ENCODE measurements at places on chromosomes 6 and 20. TPM values are rescaled to one million over a fixed set of nuclear protein-coding genes. Genes with fewer than 3 reads are reported as not detected.

DNA sequence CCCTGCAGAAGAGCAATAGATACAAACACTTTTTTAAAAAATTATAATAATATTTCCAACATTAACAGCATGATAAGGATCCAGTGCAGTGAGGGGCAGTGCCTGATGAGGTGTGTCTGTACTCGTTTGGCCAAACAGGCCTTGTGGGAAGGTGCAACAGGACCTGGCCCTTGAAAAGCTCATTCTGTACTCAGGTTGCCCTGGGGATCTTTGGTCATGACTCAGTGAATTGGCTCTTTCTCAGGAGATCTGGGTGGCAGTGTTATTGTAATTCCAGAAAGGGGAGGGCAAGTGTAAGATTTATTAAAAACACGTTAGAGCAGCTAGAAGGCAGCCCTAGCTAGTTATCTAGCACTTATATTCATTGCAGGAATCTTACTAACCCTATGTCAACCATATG is 2.9 kb upstream of the SPINT3 start:
- peak; percentile 91 for DNase-seq

DNA sequence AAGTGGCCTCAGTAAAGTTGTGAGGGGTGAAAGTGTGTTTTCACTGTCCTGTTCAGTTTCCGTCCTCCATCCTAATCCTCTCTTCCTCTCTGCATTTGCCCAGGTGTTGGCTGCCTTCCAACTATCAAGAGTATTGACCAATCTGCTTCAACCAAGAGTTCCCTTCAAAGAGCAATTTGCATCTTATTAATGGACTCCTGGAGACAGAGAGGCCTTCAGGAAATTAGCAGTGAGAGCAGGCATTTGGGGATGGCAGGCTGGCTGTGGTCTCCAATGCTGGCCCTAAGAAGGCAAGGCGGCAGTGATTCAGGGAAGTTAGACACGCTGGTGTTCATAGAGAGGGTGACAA is 77.2 kb downstream of the GPR6 start:
- peak; percentile 13 for DNase-seq

DNA sequence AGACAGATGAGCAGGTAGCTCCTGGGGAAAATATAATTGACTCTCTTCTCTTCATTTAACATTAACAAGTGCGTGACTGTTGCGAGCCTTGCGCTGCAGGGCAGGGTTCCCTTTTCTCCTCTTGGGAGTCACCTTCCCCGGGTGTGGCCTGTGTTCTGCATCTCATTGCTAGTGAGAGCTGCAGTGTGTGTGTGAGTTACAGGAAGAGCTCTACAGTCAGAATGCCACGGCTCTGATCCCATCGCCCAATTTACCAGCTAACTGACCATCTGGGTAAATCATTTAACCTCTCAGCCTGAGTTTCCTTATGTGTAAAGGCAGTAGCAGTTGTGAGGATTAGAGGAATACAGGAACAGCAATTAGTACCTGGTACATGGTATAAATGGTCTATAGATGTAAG is 106.8 kb upstream of the NUP153 start:
- DNase-seq, result no peak

GRCh38 chr6:168209420-168209819 is 110.2 kb downstream of the DACT2 start:
- no peak for DNase-seq

- DNase-seq, result no peak
These were observed 199.8 kb downstream of the TENT5A start for GRCh38 chr6:81552644-81553043.

DNA sequence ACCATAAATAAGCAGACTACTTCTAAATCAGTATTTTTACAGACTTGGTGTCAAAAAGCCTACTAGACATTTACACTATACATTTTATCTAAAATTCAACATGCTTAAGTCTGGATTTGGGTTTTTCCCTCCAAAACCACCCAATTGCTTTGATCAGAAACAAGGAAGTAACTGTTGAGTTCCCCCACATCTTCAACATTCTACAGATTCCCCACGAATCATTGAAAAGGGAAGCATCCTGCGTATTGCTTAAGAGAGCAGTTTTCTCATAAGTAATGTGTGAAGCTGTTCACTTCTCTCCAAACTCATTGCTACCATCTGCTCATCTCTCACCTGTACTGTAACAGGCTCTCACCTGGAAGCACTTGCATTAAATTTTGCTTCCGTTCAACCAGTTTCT is 36.4 kb upstream of the RNF144B start:
- no peak for DNase-seq

OGFR gene
- 28.8 TPM for total RNA-seq

FOXF2 gene
- total RNA-seq, result 8.0 TPM

BPIFB4 gene
- total RNA-seq, result not detected

NEDD9 gene
- 4.4 TPM for total RNA-seq
